Urinary bladder (tissue), 4 donors: ENCODE measurements at places on chromosomes 16 and 17. TPM values are rescaled to one million over a fixed set of nuclear protein-coding genes. Genes with fewer than 3 reads are reported as not detected.

- no peak for DNase-seq
These were observed 9.1 kb downstream of the NLE1 start for GRCh38 chr17:35132816-35133550.

- DNase-seq = no peak
These were observed 522 bp upstream of the POLDIP2 start for GRCh38 chr17:28357901-28358197.

DNA sequence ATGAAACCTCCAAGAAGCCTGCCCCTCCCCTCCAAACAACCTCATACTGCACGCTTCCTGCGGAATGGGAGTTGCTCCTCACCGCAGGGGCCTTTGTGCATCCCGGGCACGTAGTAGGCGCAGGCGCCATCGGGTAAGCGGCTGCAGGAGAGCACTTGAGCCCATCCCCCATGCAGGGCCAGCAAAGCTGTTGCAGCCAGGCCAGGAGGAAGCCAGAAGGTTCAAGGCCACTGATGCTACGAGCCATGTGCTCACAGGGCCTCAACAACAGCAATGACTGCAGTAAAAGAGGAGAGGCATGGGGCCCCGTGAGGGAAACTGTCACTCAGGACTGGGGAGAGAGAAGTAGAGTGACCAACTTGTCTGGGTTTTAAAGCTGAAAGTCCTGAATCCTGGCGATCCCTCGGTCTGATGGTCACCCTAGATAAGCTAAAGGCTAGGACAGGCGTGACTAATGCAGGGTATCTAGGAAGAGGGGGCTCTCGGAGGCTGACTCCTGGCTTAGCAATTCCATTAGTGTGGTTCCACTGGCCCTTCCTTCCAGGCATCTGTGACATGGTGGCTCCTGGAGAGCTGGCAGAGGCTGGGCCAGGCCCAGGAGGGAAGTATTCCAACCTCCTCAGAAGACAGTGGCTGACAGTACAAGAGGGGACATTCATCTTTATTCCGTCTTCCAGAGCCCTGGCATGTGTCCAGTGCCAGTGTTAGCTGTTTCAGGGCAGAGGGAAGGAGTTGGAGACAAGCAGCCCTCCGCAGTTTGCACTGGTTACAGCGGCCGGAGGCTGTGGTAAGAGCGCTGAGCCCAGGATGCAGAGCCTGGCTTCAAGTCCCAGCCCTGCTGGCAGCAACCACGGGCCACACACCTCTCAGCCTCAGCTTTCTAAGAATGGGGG lies 20.8 kb downstream of the GOSR2 start:
- no peak for DNase-seq

DNA sequence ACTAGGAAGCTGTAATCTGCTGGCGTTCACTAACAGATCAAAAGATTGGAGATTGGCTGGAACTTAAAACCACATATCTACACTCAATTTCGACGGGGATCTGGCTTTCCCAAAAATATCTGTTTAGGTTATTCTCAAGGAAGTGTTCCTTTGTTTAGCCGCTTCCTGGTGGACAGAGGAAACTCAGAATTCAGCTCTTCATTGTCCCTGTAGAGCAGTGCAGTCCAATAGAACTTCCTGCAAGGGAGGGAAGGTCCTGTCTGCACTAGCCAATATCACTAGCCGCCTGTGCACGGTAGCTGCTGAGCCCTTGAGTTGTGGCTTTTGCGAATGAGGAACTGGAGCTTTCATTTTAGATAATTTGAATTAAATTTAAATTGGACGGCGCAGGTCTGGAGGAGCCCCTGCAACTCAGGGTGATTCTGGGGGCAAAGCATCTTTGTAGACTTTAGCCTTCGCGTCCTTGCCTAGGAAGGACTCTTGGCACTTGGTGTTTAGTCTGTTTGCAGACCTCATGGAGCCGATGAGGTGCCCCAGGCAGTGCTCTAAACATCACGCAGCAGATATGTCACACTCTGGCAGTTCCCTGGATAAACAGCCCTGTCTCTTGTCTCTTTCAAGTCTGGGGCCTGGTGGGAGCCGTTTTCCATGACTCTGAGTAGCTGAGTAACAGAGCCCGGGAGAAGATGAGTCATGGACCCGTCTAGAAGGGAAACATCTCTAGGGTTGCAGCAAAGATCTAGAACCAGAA lies 122.2 kb downstream of the CCDC182 start:
- no peak for DNase-seq

- DNase-seq = no peak
These were observed 33.9 kb downstream of the NXN start for GRCh38 chr17:945672-946071.

The CMTM1 gene
- 3.1 TPM for total RNA-seq

- no peak for DNase-seq
These were observed 3.0 kb downstream of the ALDH3A1 start for GRCh38 chr17:19744922-19745757.

The MT1E gene
- 14.7 TPM for total RNA-seq

- no peak for DNase-seq
These were observed 5.8 kb downstream of the TMEM97 start for GRCh38 chr17:28324781-28325180.
